ENCODE measurements at places on chromosomes 11 and 22.

DNA sequence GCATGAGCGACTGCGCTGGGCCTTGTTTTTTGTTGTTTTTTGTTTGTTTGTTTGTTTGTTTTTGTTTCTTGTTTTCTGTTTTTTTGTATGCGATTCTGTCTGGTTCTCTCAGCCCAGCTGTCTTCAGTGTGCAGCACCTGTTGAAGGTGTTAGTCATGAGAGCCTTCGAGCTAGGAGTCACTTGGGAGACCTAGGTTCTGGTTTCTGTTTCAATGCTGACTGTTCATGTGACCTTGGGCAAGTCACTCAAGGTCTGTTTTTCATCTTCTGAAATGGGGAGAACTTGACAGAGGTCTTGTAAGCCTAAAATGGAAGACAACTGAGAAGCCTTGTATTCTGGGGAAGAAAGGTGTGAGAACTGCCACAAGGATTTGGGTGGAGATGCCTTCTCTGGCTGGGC is 1.8 kb downstream of the DCPS start:
- DNase-seq: no peak

- DNase-seq: no peak
Observed at GRCh38 chr11:1005928-1006327, 30.6 kb downstream of the MUC6 start.

- DNase-seq: no peak
Observed at GRCh38 chr22:22123118-22123959, 121.2 kb upstream of the VPREB1 start.

- DNase-seq: no peak
Observed at GRCh38 chr22:31337178-31337577, 9.0 kb downstream of the PATZ1 start.

DNA sequence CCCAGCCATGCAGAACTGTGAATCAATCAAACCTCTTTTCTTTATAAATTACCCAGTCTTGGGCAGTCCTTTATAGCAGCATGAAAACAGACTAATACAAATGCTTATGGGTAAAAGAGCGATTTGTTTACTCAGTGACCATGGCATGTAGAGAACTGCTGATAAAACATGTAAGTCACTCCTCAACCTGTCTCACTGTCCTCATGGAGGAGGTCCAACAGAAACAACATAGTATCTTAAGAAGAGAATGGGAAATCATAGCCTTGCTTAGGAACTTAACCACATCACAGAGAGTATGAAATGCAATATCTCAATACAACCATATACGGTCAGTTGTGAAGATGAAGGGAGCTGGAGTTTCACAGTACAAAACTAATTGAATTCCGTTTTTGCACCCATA is 1734.0 kb upstream of the RAG2 start:
- DNase-seq: no peak

- no peak for DNase-seq
Observed at GRCh38 chr22:48607901-48608662, 1219.6 kb downstream of the BRD1 start.

- no peak for DNase-seq
Observed at GRCh38 chr11:45180848-45181192, 34.4 kb downstream of the PRDM11 start.

DNA sequence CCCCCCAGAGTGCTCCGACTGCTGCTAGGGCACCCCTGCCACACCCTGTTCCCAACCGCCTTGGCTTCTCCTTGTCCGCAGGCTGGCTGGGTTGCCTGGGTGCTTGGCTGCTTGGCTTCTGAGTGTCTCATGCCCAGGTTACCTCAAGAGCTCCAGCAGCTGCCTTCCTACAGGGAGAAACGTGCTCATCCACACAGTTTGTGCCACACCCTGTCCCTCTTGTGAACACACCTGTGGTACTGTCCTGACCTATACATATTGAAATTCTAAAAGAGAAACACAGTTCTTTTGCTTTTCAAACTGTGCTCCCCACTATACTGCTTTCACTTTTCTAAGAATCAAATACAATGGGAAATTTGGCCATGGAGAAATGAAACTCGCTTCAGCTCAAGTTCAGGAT is 191.4 kb downstream of the DBX1 start:
- DNase-seq: no peak

DNA sequence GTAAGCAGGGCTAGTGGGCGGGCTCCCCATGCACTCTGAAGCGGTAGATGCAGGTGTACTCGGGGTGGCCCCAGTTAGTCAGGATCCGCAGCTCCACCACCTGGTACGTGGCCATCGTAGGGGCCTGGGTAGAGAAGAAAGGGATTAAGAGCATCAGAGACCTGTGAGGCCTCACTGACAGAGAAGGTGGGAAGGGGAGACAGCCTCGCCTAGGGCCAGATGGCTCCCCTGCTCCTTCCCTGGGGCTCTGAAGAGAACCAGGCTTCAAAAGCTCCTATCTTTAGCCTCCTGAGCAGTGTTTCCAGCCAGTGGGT is 19.6 kb downstream of the SUN2 start:
- no peak for DNase-seq

DNA sequence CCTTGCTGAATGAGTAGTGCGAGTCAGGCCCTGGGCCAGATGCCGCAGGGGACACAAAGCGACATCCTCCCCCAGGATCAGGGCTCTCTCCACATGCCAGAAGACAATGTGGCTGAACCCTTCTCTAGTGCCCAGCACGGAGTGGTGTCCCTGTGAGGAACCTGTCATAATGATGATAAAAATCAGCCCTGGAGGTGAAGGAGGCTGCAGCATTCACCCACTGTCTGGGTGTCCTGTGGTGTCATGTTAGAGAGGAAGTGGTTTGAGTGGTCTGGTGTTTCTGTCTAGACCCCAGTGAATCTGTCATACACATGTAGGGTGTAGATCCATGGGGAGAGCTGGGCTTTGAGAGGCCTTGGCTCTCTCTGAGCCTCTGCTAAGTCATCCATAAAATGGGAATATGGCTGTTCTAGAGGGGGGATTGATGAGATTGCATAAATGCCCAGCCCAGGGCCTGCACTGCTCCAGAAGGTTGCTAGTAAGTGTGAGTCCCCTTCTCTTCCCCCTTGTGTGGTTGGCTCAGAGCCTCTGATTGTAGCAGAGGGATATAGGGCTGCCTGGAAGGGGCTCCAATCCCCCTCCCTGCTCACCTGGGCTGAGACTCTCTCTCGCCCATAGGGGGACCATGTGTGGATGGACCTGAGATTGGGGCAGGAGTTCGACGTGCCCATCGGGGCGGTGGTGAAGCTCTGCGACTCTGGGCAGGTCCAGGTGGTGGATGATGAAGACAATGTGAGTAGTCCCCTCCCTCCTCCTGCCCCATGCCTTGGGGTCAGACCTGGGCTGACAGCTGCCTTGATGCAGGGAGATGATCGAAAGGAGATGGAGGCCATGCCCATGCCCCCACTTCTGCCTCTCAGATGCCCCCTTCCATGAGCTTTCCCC is 14.3 kb downstream of the MYO7A start:
- DNase-seq: no peak

DNA sequence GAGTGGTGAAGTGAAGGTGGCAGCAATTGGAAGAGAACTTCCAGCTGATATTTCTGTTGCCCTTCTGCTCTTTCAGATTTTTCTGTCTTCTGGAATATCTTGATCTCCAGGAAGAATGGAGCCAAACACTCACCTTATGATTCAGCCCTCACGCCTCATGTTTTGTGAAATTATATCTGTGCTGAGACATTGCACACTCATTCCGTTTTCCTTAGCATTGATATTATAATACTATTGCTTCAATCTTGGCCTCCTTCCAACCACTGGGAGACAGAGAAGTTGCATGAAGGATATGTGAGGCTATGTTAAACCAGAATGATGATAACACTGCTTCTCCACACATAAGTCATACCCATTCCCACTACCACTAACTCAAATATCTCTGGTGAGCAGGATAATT is 177.9 kb downstream of the ETS1 start:
- DNase-seq: no peak

- no peak for DNase-seq
Observed at GRCh38 chr22:48357961-48358360, 1469.7 kb downstream of the BRD1 start.

- no peak for DNase-seq
Observed at GRCh38 chr11:70292166-70292565, 21.7 kb downstream of the PPFIA1 start.

DNA sequence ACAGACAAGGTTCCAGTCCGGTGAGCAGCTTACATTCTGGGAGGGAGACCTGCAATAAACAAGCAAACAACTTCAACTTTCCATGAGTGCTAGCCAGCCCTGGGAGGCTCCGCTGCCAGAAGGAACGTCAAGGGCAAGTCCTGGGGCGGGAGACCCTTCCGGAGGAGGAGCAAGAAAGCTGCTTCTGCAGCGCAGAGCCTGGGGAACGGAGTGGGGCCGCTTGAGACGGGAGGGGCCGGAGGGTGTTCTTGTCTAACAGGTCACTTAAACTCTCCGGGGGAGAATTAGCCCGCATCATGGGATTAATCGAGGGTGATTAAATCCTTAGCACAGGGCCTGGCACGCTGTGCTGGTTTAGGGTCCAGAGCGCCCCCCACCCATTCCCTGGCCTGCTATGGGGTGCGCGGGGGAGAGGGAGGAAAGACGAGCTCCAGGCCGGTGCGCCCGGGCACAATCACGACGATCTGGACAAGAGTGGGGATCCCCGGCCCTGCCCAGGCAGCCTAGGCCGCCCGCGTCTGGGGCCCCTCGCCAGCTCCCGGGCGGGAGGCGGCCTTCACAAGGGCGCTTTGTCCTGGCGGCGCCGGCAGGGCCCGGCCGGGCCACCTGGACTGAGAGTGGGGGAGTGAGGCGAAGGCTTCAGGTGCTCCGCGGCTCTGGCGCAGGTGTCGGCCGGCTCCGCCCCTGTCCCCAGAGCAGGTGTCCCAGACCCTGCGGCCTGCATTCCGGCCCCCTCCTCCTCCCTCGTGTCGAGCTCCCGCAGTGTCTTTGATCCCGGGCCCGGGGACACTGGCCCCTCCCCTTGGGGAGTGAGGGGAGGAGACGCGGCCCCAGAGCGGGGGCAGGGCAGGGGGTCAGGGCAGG is 663 bp upstream of the LARGE2 start:
- no peak for DNase-seq

DNA sequence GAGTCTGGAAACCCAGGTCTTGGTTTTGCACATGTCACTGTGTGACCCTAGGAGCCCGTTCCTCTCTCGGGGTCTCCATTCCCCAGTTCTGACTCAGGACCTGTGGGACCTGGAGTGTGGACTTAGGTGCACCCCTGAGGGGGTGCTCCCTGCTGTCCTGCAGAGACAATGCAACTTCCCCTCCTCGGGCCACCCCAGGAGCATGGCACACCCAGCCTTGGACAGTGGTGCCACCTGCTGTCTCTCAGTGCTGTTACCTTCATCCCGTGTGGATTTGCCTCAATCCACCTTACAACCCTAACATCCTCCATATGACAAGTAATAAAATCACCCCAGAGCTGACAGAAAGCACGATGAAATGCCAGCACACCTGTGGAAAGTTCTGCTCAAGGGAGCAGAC is 27.5 kb upstream of the CRYBB3 start:
- no peak for DNase-seq

GRCh38 chr11:75072582-75072981 is 24.1 kb downstream of the OR2AT4 start:
- DNase-seq: no peak

- DNase-seq: no peak
Observed at GRCh38 chr22:44933666-44934453, 75.9 kb downstream of the PHF21B start.

- no peak for DNase-seq
Observed at GRCh38 chr22:23274891-23275694, 94.8 kb downstream of the BCR start.

DNA sequence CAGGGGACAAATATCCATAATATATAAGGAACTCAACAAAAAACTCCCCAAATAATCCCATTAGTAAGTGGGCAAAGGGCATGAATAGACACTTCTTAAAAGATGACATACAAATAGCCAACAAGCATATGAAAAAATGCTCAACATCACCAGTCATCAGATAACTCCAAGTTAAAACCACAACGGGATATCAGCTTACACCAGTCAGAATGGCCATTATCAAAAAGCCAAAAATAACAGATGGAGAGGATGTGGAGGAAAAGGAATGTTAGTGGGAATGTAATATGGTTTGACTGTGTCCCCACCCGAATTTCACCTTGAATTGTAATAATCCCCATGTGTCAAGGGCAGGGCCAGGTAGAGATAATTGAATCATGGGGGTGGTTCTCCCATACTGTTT is 350.1 kb downstream of the GUCY1A2 start:
- no peak for DNase-seq

- no peak for DNase-seq
Observed at GRCh38 chr11:110518809-110519514, 89.2 kb downstream of the FDX1 start.

All from globus pallidus (tissue), 1 donor.